ENCODE measurements at places on chromosomes 3 and 15.

GRCh38 chr3:111968319-111969054, 10.3 kb upstream of the ABHD10 start:
- DNase-seq = no peak

DNA sequence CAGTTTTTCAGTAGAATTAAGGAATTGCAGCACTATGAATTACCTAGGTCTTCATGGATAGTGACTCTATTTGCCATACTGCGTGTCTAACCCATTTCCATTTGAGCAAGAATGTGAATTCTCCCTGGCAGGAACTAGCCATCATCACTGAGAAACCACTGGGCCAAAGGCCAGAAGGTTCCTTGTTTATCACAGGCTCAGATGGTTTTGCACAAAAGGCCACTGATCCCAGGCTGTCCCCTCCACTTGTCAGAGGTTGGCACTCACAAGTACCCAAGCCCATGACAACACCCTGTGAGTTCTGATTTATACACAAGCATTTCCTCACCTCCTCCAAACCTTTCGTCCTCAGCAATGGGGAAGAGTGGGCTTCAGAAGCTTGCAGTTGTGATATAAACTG, 131.8 kb downstream of the FOXB1 start:
- DNase-seq = no peak

- no peak for DNase-seq
Observed at GRCh38 chr3:99172736-99173657, 271.5 kb upstream of the DCBLD2 start.

DNA sequence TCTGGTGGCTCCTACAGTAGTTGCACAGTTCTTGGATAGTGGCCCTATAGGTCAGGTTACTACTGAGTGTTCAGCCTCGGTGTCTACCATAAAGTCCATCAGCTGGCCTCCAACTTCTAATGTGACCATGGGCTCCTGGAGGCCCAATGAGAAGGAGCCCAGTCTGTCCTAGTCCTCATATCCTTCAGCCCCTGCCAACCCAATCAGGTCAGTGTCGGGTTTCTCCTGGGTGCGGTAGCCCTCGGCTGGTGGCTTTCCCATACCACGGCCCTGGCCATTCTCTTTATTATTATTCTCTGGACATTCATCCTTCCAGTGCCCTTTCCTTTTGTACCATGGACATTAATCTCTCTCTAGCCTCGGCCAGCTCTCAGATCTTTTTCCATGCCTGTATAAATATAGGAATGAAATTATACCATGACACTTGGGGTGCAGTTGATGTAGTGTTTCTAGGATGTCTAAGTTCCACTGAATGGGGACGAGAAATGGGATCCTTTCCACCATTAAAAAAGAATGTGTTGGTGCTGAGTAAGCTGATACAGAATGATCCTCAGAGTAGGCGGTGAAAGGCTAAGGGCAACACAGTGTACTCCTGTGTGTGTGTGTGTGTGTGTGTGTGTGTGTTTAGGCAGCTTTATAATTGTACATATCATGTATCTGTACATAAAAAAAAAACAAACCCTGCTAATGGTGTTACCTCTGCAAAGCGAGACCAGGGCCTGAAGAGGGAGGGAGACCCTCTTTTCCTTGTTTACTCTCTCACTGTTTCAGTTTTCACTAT, 19.3 kb upstream of the NOX5 start:
- DNase-seq = no peak

DNA sequence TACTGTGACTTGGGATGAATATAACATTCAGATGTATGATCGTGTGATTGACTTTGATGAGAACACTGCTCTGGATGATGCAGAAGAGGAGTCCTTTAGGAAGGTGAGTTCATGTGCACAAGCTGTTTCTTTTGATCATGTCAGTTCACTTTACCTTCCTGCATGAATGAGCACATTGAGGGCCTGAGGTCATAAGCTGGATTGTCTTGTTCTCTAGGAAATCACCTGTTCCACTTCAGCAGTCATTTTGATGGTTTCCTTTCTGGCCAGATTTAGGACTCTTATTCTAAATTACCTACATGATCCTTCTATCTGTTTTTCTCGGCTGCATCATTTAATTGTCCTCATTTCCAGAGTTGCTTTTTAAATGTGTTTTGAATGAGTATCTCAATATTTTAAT, 4.1 kb downstream of the RCN2 start:
- no peak for DNase-seq

DNA sequence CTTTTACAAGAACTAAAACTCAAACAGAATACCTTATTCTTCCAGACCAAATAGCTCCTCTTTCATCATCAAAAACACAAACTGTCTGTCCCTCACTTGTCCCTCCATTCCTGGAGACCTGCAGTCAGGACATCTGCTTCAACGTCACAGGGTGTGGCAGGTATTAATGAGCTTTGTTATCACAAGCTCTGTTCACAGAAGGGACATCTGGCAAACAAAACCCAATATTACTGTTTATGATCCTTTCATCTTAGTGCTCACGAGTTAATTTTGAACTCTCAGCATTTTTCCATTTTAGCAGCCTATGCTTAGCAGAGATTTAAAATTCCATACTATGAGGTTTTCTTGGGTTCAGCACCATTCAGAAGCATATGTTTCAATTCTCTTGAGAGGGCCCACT, 32.9 kb downstream of the AP3S2 start:
- DNase-seq = no peak

DNA sequence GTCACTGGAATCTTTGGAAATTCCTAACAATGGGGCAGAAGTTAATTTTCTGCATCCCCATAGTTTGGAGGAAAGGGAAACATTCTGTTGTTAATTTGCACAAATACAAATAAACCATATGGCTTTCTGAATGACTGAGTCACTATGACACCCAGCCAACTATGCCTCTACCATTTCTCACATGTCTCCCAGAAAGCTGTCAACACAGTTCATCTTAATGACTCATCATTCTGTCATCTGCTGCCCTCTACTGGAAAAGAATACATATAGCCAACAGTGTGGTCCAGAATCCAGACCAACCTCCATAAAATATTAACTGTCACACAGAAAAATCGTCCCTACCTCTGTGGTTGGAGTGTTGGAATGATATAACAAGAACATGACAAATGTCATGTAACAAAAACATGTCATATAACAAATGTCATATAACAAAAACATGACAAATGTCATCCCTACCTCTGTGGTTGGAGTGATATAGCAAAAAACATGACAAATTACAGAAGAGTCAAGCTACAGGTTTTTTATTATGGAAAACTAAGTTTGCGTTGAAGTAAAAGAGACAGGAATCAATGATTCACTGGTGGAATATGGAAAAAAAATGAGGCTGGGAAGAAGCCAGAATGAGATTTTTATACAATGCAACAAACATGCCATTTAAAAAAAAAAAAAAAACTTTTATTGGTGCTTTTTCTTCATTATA, 47.7 kb upstream of the GYG1 start:
- no peak for DNase-seq

- no peak for DNase-seq
Observed at GRCh38 chr3:142971431-142971830, 8.0 kb upstream of the PAQR9 start.

GRCh38 chr3:16884748-16885592, at the start of gene PLCL2:
Gene PLCL2 (plus strand): TSS chr3:16884955. CDS start chr3:16885040, 85 bp downstream.
- DNase-seq = peak; percentile 27

DNA sequence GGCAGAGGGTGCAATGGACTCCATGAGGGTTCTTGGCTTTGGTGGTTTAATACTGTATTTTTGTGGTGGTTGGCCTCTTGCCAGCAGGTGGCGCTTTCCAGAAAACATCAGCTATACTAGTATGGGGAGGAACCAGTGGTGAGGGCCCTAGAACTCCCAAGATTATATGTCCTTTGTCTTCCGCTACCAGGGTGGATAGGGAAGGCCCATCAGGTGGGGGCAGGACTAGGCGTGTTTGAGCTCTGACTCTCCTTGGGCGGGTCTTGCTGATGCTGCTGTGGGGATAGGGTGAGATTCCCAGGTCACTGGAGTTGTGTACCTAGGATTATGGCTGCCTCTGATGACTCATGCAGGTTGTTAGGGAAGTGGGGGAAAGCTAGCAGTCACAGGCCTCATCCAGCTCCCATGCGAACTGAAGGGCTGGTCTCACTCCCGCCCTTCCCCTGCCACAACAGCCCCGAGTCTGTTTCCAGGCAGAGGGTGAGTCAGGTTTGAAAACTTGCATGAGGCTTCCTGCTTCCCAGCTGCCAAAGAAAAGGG, 357.7 kb downstream of the OTOL1 start:
- no peak for DNase-seq
